ENCODE measurements at places on chromosomes 11 and 22.
A peak's percentile ranks its signal among the peaks of the same experiment; 100 is the strongest.

DNA sequence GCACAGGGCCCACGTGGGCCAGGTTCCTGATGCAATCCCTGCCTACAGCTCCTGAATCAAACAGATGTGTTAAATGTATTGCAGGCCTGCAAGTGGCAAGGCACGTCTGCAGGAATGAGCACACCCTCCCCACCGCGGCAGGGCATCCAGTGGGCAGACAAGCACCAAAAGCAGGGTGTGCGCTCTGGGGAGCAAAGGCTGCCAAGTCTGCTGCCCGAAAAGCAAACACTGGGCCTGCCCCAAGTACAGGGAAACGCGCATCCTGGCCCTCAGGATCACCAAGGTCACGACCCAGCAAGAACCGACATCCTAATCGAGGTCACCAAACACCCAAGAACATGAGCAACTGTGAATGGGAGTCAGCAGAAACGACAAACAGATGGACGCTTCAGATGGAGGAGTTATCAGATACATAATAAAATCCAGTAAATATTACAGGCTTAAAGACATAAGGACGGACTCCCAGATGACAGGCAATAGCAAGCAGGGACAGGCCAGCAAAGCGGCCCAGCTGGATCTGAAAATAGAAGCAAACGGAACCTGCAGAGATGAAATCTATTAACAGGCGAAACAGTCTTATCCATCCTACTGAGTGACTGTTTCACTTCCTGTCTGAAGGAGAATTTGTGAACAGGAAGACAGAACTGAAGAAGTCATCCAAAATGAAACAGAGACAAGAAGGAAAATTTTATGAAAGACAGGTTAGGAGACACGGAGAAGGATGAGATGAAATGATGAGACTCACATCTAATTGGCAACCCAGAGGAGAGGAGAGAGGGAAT is 26.7 kb downstream of the CARS1 start:
- DNase-seq: no peak

- no peak for DNase-seq
Observed at GRCh38 chr22:46829941-46830715, 67.7 kb downstream of the TBC1D22A start.

DNA sequence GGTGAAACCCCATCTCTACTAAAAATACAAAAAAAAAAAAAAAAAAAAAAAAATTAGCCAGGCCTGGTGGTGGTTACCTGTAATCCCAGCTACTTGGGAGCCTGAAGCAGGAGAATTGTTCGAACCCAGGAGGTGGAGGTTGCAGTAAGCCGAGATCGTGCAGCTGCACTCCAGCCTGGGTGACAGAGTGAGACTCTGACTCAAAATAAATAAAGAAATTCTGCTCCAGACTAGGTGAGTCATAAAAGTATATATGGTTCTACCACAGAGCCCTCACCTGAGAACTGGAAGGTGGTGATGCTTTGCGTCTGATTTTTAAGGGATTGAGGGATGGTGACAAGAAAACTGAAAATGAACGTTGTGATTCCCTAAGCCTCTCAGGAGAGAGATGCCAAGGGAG is 58.4 kb downstream of the NTM start:
- no peak for DNase-seq

DNA sequence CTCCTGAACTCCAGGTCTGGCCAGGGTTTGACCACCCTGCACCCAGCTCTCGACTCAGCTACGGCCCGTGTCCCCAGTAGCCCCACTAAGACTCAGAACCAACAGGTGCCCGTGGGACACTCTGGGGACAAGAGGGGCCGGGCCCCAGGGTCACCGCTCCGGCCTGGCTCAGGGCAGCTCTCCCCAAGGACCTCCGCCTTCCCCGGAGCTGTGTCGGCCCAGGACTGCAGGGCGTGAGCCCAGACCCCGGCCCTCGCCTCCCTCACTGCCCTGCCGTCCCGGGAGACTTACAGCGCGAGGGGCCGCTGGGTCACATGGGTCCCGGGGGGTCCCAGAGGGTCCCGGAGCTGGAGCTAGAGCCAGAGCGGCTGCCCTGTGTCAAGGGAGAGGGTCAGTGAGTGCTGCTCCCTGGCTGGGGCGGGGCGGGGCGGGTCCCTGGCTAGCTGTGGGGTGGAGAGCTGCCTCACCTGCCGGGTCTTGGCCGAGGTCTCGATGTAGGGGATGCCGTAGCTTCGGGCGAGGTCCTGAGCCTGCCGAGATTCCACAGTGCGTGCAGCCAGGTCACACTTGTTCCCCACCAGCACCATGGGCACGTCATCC is 2.3 kb downstream of the HRAS start:
- no peak for DNase-seq

DNA sequence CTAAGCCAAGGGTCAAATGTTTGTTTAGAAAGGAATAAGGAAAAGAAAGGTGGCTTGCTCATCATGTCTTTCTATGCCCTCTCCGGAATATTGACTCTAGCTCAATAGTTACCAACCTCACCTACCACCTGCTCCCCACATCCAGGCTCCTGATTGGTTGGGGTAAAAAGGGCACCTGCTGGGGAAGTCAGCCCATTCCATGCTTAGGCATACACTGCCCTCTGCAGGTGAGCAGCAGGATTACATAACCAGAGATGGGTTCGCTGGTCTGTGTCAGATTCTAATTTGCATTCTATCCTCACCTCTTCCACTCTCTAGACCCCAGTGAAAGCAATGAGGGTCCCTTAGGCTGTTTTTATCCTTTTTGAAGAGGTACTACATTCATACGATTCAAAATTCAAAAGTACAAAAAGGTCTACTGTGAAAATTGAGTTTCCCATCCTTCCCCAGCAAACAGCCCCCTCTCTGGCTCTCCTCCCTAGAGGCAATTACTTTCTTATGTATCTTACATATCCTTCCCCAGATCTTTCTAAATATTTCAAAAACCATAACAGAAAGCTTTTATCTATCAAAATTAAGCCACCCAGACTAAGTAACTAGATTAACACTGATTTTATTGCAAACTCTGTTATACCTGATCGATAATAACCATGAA is 98.0 kb upstream of the ASPHD2 start:
- peak; percentile 18 for DNase-seq

DNA sequence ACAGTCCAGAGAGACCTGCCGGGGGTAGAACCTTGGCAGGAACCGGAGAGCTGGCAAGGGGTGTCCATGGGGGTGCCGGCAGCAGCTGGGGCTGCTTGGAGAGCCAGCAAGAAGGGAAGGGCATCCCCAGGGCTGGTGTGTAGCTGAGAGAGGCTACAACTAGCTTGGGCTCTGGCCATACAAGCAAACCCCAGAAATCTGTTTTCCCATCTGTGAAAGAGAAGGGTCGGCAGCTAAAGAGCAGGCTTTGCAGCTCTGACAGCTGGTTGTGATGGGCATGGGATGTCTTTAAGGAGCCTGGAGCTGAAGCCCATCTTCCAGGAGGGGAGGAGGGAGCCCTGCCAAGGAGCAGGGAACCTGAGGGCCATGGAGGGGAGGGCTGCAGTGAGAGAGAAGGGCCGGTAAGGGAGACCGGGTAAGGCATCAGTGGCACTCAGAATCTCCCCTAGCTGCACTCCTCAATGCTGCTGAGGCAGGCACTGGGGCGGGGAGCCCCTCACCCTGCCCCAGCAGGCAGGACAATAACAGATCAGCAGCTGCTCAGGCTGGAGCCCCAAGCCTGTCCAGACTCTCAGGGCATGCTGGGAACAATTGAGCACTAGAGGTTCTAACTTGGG is 3.9 kb downstream of the CHST1 start:
- no peak for DNase-seq

- no peak for DNase-seq
Observed at GRCh38 chr22:43127166-43127908, 15.9 kb downstream of the MCAT start.

- no peak for DNase-seq
Observed at GRCh38 chr11:65496304-65497140, 2.3 kb upstream of the MALAT1 start.

GRCh38 chr11:129141748-129142523 is 50.2 kb downstream of the ARHGAP32 start:
- DNase-seq: no peak

GRCh38 chr11:85810871-85811611 is at the start of gene SYTL2:
SYTL2 (minus strand) TSS chr11:85811141; CDS start chr11:85757725, 53,416 bp downstream.
- DNase-seq: peak; percentile 49

DNA sequence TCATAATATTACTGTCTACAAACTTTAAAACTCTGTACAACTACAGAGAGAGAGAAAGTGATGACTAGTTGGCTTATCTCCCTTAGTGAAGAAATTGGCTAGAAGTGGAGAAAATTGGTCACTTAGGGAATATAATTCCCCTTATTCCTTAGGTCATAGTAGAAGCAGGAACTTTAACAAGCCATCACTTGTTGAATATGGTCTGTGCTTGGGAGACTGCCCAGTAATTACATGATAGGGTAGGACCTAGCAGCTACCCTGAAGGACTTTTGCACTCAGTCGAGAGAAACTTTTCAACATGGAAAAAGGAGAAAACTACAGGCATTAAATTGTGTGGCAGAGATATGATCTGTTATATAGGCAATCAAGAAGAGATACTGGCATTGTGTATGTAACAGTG is 576.5 kb upstream of the CCDC90B start:
- DNase-seq: no peak

- DNase-seq: no peak
Observed at GRCh38 chr11:17407575-17407974, 19.1 kb upstream of the KCNJ11 start.

DNA sequence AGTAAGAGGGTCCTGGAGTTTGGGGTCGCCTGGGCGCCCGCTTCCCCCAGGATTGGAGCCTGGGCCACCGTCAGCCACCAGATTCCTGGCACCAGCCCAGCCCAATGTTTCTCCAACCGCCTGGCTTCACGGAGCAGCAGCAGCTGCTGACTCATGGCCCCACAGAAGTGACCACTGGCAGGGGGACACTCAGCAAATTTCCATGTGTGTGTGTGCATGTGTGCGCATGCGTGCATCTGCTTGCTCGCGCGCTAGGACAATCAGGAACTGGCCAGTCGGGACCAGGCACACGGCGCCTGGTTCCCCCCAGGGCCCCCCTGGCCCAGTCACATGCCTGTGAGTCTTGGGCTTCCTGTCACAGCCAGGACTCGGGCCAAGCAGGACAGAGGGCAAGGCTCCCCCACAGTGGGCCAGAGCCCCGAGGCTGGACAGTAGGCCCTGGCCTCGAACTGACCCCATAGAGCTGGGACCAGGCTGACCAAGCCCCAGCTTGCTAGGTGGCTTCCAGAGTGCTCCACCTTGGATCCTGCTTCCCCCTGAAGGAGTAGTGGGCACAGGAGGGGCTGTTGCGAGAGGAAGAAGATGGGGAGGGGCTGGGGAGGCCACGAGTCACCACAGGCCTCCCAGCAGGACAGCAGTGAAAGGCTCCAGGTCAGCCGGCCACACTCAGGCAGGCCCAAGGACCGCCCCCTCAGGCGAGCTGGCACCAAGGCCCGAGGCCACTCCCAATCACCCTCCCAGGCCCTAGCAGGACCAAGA is 3.2 kb downstream of the CTSD start:
- no peak for DNase-seq

DNA sequence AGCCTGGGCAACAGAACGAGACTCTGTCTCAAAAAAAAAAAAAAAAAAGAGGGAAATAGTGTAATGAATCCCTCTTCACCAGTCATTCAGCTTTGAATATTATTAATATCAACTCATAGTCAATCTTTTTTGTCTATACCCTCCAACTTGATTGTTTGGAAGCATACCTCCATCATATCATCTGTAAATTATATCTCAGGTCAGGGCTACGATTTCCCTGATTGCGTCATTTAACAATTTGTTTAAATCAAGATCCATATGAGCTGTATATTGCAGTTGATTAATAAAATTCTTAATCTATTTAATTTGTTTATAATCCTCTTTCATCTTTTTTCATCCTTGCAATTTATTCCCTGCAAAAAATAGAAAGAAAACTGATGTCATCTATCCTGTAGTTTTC is 60.2 kb downstream of the USP47 start:
- DNase-seq: no peak

DNA sequence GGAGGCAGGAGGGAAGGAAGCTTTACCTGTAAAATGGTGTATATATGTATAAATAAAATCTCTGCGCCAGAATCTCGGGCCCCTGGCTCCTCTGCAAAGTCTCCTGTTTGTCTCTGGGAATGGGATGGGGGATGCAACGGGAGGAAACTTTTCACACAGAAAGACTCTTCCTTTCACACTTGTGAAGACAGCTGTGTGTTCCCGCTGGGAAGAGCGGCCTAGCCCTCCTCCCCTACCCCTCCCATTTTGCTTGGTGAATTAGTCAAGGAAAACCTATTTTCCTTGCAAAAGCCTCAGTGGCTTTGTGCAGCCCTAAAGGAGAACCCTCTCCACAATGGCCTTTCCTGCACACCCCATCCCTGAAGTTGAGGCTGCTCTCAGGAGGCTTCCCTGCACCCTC is 9.4 kb upstream of the IGF2 start:
- DNase-seq: no peak

Measured in activated CD4-positive, alpha-beta T cell treated with anti-CD3 and anti-CD28 coated beads, Interleukin-2, amount 50 U/mL, for 24 hours (primary cell).